Mammary epithelial cell (primary cell): ENCODE measurements at places on chromosomes 6 and 20. TPM values are rescaled to one million over a fixed set of nuclear protein-coding genes. Genes with fewer than 3 reads are reported as not detected.

The CST4 gene
- not detected for polyA plus RNA-seq

The SHLD1 gene
- polyA plus RNA-seq: 2.9 TPM

The SLC13A3 gene
- polyA plus RNA-seq: 1.8 TPM

The BTNL2 gene
- polyA plus RNA-seq: not detected

The RNGTT gene
- 5.2 TPM for polyA plus RNA-seq

The OR12D3 gene
- polyA plus RNA-seq: not detected

The CALHM6 gene
- 0.61 TPM for polyA plus RNA-seq

DNA sequence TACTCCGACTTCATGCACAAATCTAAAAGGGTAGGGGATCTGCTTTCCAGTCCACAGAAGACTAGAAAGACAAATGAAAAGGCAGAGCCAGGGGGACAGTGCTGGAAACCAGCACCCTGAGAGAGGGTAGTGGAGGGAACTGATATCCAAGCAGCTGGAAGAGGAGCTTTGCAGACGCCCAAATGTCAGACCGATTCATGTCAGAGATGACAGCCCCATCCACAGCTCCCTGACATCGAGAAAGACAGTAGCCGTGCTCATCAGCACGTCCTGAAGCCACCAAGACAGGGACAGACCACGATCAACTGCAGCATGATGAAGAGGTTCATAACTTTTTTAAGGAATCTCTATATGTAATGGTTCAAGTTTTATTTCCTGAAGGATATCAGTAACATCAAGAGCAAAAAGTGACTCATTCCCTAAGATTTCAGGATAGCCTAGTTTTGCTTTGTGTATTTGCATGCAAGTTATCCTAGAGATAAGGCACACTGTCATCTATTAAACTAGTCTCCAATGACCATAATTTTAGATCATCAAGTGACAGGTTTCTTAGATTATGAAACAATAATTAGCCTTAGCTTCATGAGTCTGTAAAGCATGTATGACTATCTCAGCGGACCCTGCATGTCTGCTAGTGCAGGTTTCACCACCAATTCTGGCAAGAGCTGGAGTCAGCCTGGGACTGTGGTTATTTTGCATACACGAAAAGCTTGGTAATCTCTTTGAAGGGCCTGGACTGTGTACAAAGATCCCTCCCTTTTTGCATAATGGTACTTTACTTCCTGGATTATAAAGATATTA lies 43.0 kb downstream of the PRDM1 start:
- DNase-seq: peak; percentile 60

- DNase-seq: no peak
These were observed 4.5 kb upstream of the TCEA2 start for GRCh38 chr20:64058536-64058935.

GRCh38 chr20:25076731-25077609 lies 5.0 kb downstream of the VSX1 start:
- peak; percentile 65 for DNase-seq

DNA sequence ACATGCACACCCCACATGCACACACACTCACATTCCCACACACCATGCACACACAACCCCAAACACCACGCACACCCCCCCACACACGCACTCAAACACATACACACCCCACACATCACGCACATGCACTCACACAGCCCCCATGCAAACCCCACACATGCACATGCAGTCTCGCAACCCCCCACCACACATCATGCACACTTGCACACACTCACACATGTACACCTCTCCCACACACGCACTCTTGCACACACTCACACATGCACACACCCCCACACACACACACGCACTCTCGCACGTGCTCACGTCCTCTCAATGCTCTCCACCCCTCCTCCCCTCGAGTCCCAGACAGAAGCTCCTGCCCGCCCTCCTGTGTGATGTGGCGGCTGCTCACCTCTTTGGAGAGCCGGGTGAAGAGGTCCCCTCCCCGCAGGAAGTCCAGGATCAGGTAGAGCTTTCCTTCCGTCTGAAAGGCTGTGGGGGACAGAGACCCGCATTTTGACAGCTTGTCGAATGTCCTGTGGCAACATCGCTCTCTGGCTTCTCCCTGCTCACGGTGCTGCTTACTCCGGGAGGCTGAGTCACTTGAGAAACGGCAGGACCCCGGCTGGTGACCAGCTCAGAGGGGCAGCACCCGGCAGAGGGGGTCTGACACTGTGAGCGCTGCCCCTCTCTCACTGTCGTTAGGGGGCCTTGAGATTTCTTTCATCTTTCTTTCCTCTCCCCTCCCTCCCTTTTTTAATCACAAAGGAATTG lies 78.5 kb downstream of the RAMACL start:
- DNase-seq: no peak

DNA sequence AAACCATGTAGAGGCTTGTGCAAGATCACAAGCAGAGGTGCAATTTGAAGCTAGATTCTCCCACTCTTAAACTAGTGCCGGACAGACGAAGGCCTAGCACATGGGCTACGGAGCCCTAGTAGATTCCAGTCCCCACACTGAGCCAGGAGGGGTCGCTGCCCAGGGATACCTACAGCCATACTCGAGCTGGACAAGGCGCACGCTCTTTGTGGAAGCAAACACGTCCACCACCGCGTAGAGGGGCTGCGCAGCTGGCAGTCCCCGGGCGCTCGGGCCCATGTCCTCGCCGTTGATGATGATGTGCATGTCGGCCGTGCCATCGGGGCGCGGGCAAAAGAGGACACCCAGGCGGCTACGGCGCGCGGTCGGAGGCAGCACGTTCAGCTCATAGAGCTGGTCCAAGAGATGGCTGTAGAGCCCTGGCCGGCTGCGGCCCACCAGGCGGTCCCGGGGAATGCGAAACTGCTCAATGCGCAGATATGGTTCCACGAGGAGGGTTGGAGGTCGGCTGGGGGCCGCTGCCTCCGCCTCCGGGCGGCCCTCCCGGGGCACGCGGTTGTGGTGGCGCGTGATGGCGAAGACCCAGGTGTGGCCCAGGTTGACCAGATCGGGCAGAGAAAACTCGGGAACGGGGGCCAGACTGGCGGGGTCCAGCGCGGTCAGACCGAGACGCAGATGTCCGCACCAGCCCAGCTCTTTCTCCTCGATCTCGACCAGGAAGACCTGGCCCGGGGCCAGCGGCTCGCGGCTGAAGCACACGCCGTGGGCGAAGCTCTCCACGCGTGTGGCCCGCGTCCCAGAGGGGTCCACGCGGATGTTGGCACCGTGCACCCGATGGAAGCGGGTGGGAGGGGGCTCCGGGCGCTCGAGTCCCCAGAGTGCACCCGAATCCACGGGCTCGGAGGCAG lies 677 bp downstream of the NEURL2 start:
- DNase-seq: no peak

DNA sequence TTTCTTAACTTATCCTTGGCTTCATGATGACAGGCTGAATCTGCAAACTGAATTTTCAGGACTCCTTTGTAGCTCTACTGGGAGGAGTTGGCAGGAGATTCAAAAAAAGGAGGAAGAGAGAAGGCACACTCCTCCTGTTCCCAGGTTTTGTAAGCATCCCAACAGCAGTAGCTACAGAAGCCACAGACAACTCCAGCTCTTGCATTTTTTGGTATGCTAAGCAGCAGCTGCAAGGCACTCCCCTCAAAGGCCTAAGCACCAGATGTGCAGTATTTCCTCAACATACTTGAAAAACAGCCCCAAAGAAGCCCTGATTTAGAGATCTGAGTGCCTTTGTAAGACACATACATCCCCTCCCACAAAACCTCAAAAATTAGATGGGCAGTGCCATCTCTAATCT lies 328.6 kb upstream of the SYNCRIP start:
- no peak for DNase-seq

GRCh38 chr6:80501636-80502035 lies 395.2 kb downstream of the BCKDHB start:
- no peak for DNase-seq

- no peak for DNase-seq
These were observed 1267.0 kb upstream of the CITED2 start for GRCh38 chr6:140641412-140641811.

DNA sequence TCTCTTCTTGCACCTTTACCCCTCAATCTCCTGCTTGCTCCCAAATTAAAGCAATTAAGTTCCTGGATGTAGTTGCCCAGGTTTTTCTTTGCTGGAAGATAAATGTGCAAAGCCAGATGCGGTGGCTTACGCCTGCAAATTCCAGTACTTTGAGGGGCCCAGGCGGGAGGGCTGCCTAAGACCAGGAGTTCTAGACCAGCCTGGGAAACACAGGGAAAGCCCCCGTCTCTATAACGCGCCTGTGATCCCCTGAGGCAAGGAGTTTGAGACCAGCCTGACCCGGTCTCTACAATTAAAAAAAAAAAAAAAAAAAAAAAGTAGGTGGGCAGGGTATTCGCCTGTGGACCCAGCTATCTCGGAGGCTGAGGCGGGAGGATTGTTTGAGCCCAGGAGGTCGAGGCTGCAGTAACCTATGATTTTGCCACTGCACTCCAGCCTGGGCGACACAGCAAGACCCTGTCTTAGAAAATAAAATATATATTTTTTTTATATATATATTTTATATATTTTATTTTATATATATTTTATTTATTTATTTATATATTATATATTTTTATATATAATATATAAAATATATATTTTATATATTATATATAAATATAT lies 461 bp upstream of the DCDC2 start:
- DNase-seq: no peak

DNA sequence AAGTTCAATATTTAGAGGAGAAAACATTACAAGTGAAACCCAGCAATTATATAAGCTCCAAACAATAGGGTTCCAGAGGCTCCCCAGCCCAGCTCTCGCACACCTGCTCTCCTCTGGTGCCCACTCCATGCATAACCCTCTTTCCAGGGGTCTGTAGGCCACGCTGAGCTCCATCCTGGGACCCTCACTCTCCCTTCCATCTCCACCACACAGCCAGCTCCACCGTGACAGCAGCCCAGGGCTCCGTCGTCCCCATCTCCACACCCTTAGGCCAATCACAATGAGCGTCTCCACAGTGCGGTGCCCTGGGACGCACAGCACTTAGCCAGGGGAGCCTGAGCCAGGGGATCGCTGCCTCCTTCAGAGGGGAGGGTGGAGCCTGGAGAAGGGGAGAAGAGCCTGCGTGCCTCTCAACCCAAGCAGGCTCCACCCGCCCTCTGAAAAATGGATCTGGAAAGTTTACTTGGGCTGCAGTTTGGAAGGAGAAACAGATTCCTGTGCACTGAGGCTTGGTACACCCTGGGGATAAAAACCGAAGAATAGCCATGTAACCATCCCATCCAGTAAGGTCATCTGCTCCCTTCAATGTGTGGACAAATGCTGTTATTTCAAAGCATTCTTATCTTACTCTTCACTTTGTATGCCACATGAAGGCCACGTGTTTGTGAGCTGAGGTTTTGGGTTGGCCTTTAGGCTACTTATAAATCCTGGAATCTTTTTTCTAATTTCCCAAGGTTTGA lies 72.4 kb upstream of the GGTLC1 start:
- DNase-seq: no peak

GRCh38 chr6:100453701-100454521 lies 10.8 kb downstream of the SIM1 start:
- DNase-seq: no peak

DNA sequence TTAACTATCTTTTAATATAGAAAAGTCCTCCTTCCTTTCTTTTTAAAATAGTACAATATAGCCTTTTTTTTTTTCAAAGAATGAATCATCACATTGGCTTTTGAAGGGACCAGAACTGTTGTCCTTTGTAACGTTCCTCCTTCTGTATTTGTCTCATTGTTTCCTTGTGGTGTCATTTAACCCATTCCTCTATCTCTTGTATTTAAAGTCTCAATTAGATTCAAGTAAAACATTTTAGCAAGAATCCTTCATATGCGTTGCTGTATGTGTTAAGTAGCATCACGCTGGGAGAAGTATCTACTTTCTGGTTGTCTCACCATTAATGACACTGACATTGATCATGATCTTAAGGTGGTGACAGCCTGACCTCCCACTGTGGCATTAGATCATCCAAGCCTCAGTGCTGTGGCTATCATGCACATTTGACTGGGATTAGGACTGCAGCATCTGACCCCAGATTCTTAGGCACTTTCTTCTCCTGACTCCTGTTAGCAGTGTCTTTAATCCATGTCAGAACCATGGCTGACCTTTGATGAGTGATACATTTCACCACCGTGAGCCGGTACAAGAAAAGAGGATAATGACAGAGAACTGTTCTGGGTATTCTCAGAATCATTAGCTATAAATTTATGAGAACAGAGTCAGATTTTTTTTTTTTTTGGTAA lies 67.5 kb upstream of the TFB1M start:
- no peak for DNase-seq

DNA sequence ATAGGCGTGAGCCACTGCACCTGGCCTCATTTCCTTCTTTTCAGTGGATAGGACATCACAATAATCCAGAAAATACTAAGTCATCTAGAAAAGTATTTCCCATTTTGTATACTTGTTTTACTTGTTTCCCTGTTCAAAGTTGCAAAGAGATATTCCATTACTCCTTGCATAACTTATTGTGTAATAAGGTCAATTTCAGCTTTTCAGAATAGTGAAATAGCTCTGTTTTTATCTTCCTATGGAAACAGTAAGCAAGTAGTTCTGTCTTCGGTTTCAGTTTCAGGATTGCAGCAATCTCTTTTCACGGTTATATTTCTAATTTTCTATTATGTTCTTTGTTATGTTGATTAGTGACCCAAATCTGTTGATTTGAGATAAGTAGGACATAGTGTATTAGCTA lies 6.0 kb downstream of the STX11 start:
- no peak for DNase-seq

DNA sequence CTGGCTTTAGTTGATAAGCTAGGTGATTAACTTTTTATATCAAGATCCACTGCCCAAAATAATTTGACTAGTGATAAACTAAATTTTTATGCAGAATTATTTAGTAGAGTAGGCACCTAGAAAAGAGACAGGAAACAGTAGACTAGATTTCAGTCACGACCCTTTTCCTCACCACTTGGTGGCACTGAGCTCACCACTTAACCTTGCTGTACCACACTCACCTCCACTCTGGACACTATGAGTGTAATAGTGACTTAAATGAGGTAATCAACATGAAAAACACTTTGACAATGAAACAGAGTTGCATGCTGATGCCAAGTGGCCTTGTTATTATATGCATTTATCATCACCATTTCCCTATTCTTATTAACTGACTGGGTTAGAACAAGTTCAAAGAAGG lies 730.4 kb downstream of the KIF16B start:
- peak; percentile 2 for DNase-seq
